ENCODE measurements at places on chromosomes 4 and X.

- DNase-seq: no peak
These were observed 91.2 kb downstream of the COX7B2 start for GRCh38 chr4:46817806-46818205.

GRCh38 chrX:109839694-109840567 lies 106.9 kb upstream of the ACSL4 start:
- no peak for DNase-seq

GRCh38 chrX:12174358-12174757 lies 36.1 kb downstream of the FRMPD4 start:
- peak; percentile 58 for DNase-seq

- no peak for DNase-seq
These were observed 15.0 kb upstream of the MSMO1 start for GRCh38 chr4:165312506-165312905.

GRCh38 chr4:138910195-138910913 lies 105.2 kb upstream of the NOCT start:
- no peak for DNase-seq

GRCh38 chr4:53315300-53315699 lies 50.6 kb downstream of the SCFD2 start:
- DNase-seq: peak; percentile 82

DNA sequence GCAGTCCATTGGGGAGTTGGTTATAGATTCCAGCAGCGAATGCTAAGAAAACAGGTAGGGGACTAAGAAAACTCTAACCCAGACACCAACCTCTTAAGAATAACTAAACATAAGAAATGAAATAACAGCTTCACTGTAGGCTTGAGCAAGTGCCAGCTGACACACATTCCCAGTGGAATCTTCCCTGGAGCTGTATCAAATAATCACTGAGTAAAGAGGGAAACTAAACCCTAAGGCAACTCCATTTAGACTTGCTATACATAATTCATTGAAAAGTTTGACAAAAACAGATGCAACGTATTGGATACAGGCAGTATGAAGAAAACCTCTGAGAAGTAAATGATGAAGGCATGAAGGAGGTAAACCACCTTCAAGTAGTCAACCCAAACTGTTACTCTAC lies 293.5 kb downstream of the OPHN1 start:
- DNase-seq: peak; percentile 14

DNA sequence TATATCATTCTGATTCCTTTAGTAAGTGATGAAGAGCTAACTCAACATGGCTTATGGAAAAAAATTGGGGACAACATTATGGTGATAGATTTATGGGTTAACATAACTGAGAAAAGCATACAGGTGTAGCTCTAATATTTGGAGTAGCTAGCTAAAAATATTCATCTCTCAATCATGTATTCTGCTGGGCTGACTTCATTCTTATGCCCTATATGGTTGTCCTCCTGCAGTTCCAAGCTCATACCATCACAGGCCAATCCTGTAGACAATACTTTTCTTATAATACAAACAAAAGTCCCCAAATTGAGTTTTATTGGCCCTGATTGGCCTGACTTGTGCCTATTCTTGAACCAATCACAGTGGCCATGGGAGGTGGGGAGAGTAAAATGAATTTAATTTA lies 6.7 kb upstream of the FAM241A start:
- no peak for DNase-seq

GRCh38 chrX:153831429-153832150 lies 1.2 kb upstream of the PDZD4 start:
- no peak for DNase-seq

DNA sequence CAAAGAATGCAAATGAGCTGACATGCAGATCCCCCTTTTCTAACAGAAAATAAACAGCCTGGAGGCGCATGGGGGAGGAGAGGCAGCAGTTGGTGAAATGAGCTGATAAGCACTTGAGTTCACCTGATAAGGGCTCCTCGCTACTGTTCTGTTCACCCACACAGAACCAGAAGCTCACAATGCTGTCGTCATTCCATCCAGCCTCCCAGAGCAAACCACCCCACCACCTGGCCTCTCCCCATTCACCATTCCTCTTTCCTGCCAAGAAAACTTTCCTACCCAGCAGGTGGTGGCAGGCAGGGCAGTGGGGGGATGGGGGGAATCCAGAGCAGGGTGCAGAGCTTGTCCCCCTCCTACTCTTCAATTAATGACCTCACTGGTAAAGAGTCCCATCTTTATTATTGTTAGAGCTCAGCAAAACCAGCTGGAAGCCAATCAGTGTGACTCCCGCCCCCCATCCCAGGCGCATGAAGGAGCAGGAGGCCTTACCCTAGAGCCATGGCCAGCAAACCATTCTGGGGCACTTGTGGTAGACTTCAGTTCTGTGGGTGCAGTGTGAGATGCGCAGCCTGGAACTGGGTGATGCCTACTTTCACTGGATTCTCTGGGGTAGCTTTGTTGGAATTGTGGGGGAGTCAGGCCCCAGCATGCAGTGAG lies 350.3 kb downstream of the ZIC3 start:
- DNase-seq: no peak

- DNase-seq: no peak
These were observed 48.8 kb downstream of the SULT1E1 start for GRCh38 chr4:69811166-69811565.

GRCh38 chrX:86121916-86122315 lies 26.3 kb upstream of the DACH2 start:
- no peak for DNase-seq

- DNase-seq: no peak
These were observed 53.0 kb upstream of the NKX1-1 start for GRCh38 chr4:1459081-1459721.

GRCh38 chr4:32087211-32087610 lies 1367.0 kb downstream of the PCDH7 start:
- no peak for DNase-seq

DNA sequence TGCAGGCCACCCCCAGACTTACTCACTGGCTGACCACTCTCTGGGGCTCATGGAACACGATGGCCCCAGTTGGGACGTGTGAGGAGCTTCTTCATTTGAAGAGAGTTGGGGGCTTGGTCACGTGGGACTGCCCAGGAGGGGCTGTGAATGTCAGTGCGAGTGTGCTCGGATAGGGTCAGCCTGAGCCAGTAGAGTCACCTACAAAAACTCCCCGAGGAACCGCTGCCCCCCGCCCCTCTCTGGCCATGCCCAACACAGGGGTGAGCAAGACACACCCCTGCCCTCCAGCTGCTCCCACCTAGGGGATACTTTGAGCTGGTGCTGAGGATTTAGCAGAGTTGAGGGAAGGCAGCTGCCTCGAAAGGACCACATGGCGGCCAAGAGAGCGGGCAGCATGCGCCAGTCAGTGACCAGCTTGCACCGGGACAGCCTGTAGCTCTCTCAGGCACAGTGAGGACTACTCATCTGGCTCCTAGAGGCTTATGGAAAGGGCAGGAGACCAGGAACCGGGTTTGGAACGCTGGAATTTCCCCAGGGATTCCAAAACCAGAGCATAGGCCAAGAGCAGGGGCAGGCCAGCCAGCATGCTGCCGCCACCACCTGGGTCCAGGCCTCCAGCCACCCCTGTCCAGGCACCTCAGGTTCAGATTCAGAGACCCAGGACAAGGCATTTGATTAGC lies 8.4 kb downstream of the PNMA6E start:
- no peak for DNase-seq

DNA sequence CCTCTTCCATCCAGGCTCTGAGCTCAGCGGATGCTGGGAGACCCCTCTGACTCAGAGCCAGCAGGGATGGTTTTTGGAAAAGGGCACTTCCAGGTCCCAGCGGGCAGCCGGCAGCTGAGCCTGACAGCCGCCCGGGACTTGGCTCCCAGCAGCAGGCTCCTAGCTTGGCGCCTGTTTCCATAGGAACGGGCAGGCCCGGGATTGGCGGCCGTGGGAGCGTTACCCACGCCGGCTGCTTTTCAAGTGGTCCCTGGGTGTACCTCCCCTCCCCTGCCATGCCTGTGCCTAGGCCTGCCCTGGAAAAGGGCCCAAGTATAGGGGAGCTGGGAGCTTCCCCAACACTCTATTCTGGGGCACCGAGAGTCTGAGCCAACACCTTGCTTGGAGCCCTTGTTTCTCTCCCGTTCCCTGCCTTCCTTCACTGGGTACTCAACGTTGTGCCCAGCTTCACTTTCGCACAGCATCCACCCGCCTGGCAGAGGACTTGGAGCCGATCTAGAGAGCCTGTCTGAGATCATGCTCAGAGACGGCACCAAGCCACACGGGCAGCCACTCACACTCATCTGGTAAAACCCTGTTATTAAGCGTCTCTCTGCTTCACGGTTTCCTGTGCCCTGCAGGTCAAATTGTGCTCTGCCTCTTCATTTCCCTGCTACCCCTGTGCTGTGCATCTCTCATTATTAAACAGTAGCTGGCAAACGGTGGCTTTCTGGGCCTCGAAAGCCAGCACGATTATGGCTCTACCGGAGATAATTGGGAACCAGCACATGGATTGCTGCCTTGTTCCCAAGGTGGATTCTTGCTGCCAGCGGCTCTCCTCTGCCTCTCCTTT lies 521.5 kb downstream of the BCOR start:
- DNase-seq: no peak

- DNase-seq: no peak
These were observed 1562.9 kb upstream of the TENM3 start for GRCh38 chr4:180680305-180680704.

DNA sequence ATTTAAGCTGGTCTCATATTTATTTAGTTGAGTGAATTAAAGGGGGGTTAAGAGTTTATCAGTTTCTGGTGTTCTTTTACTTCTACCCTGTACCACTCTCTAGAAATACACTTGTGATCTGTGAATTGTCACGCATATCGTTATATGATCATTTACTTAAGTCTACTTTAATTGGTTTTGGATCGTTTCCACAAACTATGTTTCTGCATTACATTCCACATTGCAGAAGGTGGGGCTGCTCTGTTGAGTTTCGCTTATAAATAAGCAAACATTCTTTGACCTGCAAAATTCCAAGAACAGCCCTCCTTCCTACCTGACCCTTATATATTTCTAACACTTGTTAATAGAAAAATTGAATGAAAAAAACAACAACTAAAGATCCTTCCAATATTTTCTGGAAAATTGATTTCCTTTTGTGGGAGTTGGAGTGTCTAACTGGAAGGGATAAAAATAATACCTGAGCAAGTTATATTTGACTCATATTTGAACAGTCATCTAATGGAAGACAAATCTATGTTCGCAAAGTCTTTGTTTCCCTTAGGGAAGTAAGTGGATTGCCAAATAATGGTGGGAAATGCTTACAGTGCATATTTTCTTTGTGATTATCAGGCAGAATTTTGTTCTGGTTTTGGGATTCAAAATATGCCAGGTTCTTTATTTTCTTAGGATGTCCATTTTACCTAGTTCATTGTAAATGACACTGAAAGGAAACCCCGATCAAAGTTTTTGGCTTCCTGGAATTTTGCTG lies 152.7 kb downstream of the RELL1 start:
- no peak for DNase-seq

DNA sequence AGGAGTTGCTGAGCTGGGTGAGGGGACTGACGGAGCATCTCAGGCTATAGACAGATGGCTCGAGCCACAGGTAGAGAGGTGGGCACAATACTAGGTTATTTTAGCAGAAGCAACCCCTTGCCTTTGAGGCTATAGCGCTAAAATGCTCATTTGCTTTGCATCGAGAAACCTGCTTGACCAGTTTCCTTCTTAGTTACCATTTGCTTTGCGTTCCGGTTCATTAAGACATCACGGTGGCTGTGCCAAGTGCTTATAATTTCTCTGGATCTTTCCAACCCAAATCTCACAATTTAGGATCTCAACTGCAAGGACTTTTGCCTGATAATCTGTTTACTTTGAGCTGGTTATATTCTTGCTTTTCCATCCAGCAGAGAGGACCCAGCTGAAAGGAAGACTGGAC lies 40.8 kb downstream of the DLG3 start:
- DNase-seq: no peak

GRCh38 chr4:10186228-10187214 lies 69.9 kb upstream of the WDR1 start:
- no peak for DNase-seq

DNA sequence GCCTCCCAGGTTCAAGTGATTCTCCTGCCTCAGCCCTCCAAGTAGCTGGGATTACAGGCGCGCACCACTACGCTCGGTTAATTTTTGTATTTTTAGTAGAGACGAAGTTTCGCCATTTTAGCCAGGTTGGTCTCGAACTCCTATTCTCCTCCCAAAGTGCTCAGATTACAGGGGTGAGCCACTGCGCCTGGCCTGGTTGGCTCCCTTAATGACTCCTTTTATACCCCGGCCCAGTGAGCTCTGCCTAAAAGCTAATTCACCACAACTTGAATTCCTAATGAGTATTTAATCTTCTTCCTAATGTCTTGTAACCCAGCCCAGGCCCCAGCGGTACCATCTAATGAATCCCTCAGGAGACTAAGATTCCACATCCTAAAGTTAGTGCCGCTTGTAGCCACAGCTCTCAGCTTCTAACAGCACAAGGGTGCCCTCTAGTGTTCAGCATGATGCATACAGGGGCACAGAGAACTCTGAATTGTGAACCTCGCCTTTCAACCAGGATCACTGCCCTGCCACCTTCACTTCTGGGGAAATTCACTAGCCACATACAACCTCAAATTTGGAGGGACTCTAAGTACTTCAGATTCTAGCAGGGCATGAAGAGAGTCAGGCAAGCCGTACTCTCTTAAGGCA lies 89.5 kb downstream of the OR13H1 start:
- DNase-seq: peak; percentile 29

GRCh38 chrX:4028151-4028550 lies 314.7 kb upstream of the PRKX start:
- no peak for DNase-seq

GRCh38 chrX:110204986-110205385 lies 112.9 kb downstream of the AMMECR1 start:
- DNase-seq: no peak

- peak; percentile 16 for DNase-seq
These were observed 269.6 kb downstream of the GBA3 start for GRCh38 chr4:22962295-22962694.

DNA sequence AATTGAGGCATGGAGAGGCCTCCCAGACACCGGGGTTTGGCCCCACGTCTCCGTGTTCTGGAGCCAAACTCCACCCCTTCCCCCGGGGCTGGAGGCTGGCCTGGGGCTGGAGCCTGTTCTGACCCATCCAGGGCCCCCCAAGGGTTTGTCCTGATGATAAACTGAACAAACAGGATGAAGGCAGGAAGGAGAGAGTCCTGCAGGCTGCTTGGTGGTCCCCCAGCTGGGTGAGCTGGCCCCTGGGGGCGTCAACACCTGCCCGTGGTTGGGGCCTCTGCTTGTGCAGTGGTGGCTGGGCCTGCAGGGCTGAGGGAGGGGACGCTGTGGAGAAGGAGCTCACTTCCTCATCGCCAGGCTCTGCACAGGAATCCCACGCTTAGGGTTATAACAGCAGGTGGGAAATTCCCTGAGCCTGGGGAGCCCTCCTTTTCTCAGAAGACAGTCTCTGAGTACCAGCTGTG lies 2.3 kb downstream of the SH3TC1 start:
- no peak for DNase-seq

GRCh38 chr4:62271107-62271506 lies 1071.0 kb downstream of the ADGRL3 start:
- DNase-seq: no peak

DNA sequence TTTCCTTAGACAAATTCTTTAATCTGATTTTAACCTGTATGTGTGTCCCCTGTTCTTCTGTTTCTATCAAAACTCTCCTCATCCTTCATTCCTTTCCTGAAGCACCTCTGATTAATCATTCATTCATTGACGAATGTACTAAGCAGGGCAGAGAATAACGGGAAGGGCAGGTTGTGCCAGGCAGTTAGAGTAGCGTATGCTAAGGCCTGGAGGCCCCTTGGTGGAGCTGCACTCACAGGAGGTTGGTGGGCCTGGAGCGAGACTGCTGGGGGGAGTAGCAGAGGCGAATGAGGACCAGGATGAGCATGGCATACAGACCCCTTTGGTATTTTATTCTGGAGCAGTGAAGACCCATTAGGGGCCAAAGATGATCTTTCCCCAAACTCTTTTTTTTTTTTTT lies 22.5 kb downstream of the PTTG2 start:
- DNase-seq: no peak
